ENCODE measurements at places on chromosomes 13 and 19.

DNA sequence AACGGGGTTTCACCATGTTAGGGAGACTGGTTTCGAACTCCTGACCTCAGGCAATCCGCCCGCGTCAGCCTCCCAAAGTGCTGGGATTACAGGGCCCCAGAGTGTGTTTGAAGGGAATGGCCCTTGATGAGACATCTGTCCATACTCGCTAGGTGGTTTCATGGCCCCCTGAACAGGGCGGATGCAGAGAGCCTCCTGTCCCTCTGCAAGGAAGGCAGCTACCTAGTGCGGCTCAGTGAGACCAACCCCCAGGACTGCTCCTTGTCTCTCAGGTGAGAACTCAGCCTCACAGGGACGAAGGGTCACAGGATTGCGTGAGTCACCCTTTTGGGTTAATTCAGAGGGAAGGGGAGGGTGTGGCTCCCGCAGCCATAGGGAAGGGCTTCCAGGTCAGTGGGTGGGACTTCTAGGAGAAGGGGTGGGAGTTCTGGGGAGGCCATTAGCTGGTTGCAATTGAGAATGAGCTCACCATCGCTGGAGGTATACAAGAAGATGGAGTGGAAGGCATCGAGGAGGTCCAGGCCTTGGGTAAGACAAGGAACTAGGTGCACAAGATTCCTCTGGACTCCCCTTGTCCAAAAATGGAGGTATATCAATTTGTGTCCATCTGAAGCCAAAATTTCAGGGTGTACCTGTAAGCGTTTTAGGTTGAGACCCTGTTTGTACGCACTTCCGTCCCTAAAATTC lies 9.2 kb downstream of the SHD start:
- DNase-seq, result no peak

- DNase-seq, result no peak
These were observed 154.5 kb upstream of the SOX1 start for GRCh38 chr13:111912453-111912866.

- DNase-seq, result no peak
These were observed 10.1 kb downstream of the BCL3 start for GRCh38 chr19:44758596-44758995.

- no peak for DNase-seq
These were observed 38.7 kb downstream of the ADGRE1 start for GRCh38 chr19:6925801-6926751.
